ENCODE measurements at places on chromosomes 2 and 18.

GRCh38 chr2:29154610-29155009 lies 39.4 kb downstream of the CLIP4 start:
- no peak for DNase-seq

DNA sequence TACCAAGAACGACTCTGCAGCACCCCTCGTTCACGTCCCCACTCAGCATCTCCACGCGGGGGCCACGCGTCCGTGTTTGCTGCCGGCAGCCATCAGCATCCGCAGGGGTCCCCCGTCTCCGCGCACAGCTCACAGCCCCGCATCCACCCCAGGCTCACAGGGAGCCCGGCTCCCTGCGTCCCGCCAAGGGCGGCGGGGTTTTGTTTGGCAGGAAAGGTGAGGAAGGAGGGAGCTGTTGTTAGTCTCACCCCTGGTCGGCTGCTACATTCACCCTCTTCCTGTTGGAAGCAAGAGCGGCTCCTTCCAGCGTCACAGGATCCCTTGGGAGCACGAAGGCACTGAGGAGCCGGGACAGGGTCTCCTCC lies 131.0 kb upstream of the CTDP1 start:
- DNase-seq, result no peak

GRCh38 chr2:117888897-117889296 lies 74.4 kb downstream of the DDX18 start:
- DNase-seq, result no peak

DNA sequence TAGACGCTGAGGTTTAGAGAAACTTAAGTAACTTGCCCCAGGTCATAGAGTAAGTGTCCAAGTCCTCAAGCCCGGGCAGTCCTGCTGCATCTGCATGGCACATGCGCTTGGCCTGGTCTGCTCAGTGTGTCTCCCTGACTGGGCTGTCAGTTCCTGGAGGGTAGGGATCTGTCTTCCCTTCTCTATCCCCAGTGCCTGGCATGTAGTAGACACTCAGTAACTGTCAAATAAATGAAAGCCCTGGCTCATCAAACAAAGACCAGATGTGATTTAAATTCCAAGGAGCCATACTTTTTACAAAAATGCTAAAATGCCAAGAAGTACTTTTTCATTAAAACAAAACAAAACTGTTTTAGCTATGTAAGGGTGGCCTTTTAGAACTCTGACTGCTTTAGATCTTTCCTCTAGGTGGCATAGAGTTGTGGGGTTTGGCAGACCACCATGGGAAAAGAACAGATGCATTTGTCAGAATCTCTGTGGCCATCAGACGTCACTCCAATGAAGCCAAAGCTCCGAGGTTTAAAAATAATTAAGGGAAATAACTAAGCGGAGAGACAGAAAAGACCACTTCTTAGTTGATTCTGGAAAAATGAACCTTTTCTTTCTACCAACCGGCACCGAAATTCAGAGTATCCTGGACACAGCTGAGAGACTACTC lies 34.0 kb downstream of the EPAS1 start:
- peak; percentile 49 for DNase-seq

- no peak for DNase-seq
Observed at GRCh38 chr2:98277162-98277859, 68.9 kb upstream of the CNGA3 start.

- DNase-seq, result no peak
Observed at GRCh38 chr2:116952254-116952653, 862.2 kb upstream of the DDX18 start.

DNA sequence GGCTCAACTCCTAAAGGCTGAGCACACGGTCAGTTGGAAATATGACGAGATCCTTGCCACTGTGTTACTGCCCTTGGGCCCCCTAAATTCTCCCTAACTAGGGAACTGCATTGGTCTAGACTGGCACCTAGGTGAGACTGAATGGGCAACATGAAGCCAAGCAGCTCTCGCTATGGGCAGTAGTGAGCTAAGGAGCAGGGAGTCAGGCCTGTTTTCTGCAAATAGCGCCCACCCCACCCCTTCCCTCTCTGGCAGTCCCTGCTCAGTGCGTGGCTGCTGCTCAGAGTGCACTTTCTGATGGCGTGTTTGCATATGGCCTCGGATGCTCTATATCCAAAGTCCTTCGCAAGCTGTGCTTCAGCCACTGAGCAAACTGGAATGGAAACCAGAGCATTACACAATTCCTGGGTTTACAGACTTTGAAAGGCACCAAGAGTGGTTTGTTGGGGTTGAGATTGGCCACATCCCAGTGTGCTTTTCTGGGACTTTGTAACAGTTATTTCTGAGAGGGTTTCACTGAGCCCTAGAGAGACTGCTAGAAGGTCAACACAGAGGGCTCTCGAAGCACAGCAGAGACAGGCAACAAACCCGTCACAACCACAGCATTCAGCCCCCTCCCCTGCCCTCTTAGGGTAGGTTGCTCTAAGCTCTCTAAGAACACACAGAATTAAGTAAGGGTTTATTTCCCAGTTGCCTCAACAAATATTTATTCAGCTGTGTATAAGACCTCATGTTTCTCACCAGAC lies 419.9 kb downstream of the STK39 start:
- no peak for DNase-seq

DNA sequence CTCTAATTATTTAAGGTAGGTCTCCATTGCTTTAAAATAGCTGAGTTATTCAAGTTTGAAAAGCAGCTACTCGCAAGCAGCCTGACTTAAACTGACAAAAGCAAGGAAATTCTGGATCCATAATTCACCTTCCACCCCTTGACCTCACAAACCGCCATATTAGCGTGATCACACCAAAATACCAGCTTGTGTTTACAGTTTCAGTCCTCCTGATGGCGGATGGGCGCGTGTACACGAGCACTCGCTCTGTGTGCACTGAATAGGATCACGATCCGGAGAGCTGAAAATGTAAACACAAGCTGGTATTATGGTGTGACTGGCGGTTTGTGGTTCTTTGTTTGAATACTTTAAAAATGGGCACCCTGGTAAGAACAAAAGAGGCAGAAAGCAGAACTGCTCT lies 42.4 kb upstream of the PSMD14 start:
- DNase-seq, result no peak

DNA sequence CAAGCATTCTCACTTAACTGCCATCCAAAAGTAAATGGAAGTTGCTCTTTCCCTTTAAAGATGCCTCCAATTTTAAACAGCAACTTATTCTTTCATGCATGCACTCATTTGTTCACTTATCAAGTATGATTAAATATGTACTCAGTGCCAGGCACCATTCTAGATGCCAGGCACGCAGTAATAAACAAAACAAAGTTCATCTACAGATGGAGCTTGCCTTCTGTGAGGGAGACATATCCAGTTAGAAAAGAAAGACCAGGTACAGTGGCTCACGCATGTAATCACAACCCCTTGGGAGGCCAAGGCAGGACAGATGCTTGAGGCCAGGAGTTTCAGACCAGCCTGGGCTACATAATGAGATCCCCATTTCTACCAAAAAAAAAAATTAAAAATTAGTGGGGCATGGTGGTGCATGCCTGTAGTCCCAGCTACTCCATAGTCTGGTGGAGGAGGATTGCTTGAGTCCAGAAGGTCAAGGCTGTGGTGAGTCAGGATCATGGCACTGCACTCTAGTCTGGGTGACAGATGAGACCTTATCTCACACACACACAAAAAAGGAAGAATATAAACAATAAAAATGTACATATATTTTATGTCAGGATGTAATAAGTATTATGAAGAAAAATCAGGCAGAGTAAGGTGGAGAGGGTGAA lies 19.2 kb upstream of the CCDC141 start:
- DNase-seq, result no peak

DNA sequence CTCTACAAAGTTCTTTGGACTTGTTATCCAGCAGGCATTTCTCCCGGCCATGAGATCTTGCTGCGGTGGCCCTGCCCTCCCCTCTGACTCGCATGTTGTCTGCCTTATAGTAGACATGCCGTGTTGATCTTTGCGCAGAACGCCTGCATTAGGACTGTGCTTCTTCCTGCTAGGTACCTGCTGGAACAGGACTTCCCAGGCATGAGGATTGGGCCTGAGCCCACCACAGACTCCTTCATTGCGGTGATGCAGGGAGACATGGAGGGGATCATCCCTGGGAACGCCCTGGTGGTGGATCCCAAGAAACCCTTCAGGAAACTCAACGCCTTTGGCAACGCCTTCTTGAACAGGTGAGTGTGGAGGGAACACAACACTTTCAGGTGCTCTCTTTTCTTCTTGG lies 10.1 kb downstream of the EHD3 start:
- DNase-seq, result no peak

GRCh38 chr2:238098901-238099713 lies 1.0 kb upstream of the ESPNL start:
- DNase-seq, result no peak

DNA sequence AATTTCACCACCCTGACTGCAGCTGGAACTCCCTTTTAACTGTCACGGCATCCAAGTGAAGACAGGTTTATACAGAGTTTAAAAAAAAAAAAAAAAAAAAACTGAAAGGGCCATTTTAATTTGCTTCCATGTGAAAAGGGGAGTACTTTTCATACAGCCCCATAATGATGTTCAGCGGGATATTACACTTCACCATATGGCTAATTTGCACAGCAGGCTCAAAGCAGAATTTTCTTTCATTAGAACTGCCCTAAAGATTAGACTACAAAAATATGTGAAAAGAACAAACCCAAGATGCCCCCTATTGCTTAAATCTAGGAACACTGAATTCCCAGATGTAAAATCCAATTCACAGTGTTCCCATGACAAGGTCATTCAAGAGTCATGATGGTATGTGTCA lies 301.8 kb downstream of the EXOC6B start:
- no peak for DNase-seq

GRCh38 chr2:56232912-56233311 lies 49.1 kb downstream of the CCDC85A start:
- DNase-seq, result no peak

GRCh38 chr2:19207452-19207851 lies 151.0 kb downstream of the OSR1 start:
- peak; percentile 47 for DNase-seq

GRCh38 chr2:127623388-127624319 lies 22.3 kb upstream of the GPR17 start:
- DNase-seq, result peak; percentile 75

DNA sequence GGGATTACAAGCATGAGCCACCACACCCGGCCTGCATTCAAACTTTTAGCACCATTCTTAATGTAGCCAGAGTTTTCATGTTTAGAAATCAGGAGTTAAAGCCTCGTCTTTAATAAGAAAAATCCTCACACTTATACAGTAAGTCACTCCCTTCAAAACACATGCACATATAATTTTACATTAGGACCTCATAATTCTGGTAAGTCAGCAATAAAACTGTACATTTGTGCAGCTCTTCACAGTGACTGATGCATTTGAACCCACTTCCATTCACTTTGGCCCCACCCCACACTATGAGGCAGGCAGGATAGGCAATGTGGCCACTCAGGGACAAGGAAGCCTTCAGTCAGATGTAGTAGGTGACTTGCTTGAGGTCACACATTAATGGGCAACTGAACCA lies 141.7 kb upstream of the SIX3 start:
- DNase-seq, result no peak

DNA sequence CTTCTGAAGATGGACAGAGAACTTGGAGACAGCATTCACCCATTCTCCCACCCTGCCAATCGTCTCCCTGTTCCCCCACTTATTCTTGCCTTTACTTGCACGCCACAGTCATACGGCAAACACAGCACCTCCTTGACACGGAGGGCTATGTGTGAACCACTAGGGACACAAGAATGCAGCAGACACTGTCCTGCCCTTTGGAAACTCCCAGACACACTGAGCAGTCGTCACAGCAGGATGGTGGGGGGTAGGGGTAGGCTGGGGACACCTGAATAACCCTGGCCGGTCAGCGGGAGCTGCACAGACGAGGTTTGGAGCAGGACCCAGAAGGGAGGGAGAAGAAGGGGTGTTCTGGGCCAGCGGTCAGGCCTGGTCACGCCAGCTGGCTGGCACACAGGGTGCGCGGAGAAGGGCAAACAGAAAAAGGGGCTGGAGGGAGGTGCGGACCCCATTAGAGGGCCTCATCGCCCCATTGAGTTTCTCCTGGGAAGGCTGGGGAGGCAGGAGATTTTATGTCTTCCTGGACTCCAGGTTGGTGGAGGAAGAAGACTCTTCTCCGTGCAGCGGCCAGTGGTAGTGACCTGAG lies 40.0 kb upstream of the FOSL2 start:
- no peak for DNase-seq

GRCh38 chr2:152098496-152099366 lies at the start of gene CACNB4:
CACNB4 (minus strand) TSS chr2:152099044.
- no peak for DNase-seq

GRCh38 chr2:100148883-100149282 lies 6.5 kb upstream of the AFF3 start:
- DNase-seq, result no peak

- DNase-seq, result no peak
Observed at GRCh38 chr2:230319211-230319862, 7.7 kb upstream of the SP140L start.

GRCh38 chr18:45383228-45383627 lies 232.0 kb upstream of the SLC14A2 start:
- no peak for DNase-seq

DNA sequence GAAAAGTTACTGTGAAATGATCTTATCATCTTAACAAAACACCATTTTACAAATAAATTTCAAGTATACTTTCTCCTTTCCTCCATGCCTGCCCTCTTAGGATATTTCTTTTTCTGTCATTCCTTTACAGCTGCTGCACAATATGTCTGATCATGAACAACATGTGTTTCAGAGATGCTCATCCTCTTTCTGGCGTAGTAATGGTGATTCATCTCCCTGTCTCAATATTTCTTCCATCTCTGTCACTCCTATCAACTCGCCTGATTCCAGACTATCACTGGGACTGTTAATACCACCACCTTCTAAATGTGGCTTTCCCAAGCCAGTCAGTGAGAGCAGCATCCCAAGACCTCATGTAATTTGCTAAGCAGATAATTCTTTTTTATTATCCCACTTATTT lies 290.5 kb downstream of the GULP1 start:
- no peak for DNase-seq

DNA sequence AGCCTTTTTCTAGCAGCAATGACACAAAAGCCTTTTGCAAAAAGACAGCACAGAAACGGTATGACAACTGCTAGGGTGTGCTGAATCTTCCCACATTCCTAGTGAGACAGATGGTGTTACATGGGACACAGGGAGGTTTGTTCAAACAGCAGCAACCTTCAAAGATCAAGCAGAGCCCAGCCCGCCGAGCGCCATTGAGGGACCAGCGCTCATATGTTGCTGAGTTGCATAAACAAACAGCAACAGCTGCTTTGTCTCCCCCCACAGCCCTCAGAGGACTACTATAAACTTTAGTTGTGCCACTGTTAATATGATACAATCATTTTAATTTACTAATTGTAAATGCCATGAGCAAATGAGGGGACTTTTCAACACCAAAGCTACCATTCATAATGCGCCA lies 117.7 kb downstream of the ZEB2 start:
- DNase-seq, result no peak

- DNase-seq, result no peak
Observed at GRCh38 chr2:67412424-67412823, 15.3 kb downstream of the ETAA1 start.

GRCh38 chr18:79737426-79737825 lies 57.8 kb downstream of the CTDP1 start:
- DNase-seq, result no peak

All from M059J (cell line).